ENCODE measurements at places on chromosomes 3 and 15.

- DNase-seq = no peak
These were observed 27.0 kb downstream of the CRYGS start for GRCh38 chr3:186517218-186517617.

DNA sequence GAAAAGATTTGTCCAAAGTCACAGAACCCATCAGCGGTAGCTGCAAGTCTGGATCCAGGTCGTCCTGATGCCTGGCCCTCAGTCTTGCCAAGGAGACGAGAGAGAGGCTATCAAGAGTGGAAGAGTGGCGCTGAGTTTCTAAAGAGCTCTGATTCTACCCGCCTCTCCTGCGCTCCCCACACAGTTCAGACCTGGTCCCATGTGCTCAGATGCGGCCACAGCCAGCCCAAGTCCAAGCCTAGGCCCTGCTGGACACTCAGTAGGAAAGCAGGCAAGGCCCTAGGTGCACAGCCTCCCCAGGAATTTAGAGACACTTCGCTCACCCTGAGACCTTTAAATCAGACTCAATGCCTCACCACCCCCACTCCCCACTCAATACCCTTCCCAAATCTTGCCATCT is 32.4 kb downstream of the CCDC12 start:
- DNase-seq = no peak

DNA sequence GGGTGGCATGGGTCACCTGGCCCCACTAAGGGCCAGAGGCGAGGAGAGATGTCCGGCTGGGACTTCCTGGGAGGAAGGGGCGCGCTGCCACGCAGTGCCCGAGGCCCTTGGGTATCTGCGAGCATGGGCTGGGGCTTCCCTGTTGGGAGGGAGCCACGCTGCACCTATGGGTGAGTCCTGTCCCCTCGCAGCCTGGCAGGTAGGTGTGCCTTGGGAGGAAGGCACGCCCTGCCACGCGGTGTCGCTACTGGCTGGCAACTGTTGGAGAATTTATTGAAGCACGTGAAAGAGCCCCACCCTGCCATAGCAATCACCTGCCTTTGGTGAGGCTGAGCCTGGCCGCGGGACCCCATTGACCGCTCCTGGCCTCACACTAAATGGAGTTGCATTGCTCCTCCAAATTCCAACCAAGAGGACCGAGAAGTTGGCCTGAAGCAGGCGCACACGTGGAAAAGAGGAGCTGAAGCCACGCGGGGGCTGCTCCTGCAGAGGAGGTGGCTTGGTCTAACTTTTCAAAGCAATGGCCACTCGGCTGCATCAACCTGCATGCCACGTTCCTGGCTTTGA is 134.2 kb downstream of the TJP1 start:
- no peak for DNase-seq

GRCh38 chr15:34064438-34064837 is 25.4 kb upstream of the AVEN start:
- DNase-seq = no peak
